ENCODE measurements at places on chromosomes 7 and 10. TPM values are rescaled to one million over a fixed set of nuclear protein-coding genes. Genes with fewer than 3 reads are reported as not detected.
A peak's percentile ranks its signal among the peaks of the same experiment; 100 is the strongest.

DNA sequence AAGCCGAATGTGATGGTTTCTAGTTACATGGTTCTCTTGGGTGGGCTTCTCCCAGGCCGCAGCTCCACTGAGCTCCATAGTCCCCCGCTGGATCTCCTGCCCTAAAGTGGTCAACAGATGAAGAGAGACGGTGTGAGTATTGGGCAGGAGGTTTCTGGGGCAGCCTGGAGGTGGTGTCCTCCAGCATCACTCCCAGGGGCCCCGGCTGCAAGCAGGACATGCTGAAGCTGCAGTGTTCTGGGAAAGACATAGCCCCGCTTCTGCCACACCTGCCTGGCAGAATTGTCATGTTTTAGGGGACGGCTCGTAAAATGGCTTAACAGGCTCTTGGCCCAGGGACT lies 40.4 kb downstream of the CALML3 start:
- no peak for DNase-seq

GRCh38 chr7:5578495-5578894 lies 154.9 kb upstream of the TNRC18 start:
- no peak for DNase-seq

DNA sequence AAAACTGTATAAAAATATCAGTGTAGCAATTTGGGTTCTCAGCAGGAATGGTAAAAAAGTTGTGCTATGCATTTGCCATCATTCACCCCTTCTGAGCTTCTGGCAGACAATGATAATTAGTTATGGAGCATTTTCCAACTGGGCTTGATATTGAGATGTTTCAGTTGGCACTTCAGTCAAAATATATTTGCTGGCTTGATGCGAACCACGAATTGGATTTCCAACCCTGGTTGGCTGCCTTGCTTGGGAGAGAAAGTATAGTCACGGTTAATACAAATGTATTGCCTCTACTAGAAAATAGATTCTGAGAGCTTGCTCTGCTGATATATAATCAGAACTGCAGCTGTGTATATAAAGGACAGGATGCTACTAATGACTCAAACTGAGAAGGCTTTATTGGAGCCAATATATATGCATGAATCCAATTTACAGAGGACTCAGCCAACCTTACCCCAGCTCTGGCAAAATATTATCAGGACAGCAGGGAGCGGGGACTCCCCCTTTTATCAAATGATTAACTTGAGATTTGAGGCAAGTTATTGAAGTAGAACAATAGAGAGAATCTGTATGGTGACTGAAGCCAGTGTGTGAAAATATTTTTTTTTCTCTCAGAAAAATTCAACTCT lies 219.8 kb upstream of the SMIM30 start:
- no peak for DNase-seq

The COBL gene
- not detected for total RNA-seq

The IRF5 gene
- total RNA-seq, result 6.7 TPM

The EIF4EBP2 gene
- total RNA-seq, result 68.7 TPM

DNA sequence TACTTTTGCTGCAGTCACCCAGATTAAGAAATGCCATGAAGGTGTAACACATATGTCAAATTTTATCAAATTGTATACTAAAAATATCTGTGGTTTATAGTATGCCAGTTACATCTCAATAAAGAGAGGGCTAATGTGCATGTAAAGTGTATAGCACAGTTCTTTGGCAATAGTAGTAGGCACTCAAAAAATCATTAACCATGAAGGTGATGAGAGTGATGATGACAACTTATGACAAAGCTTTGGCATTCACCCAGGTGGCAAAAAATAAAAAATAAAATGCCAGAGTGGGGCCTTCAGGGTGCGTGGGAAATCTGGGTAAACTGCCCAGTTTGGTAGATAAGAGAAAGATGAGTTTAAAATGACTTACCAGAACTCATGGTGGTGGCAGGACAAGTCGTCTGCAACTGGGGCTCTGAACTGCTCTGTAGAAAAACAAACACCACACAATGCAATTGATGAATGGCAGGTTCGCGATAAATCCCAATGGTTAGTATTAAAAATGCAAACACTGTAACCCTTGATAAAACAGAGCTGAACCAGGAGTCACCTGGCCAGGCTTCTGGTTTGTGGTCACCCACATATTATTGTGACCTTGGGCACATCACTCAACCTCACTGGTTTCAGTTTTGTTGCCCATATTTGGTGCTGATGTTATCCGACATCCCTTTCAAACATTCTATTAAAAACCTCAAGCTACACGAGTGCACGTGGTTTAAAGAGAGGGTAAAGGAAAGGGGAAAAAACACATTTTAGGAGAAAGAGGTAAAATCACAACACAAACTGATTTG lies 120.2 kb downstream of the SORBS1 start:
- DNase-seq, result peak; percentile 34

- DNase-seq, result no peak
Measured at GRCh38 chr7:108372618-108373017, 83.6 kb downstream of the NRCAM start.

DNA sequence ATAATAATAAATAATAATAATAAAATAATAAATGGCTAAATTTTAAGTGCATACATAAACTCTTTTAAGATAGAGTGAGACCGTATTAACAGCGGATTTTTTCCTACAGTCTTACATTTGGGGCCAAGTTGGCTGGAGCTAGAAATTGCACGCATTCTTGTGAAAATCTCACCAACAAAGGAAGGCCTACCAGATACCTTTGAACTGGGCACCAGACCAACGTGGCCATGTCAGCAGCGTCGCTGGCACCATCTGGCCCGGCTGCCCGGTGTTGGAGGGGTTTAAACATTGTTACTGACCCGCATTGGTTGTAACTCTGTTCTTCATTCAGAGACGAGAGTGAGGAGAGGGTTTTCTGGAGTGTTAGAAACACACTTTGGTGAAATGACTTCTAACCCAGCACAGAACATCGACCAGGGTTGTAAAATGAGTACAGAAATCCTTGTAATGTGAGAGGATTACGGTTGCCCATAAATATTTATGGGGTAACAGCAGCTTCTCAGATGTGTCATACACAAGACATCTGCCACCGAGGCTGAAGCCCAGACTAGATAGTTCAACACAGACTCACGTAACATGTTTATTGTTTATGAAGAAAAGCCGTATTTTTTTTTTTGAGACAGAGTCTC lies 34.6 kb upstream of the UNCX start:
- no peak for DNase-seq

GRCh38 chr7:159070431-159071148 lies 74.1 kb downstream of the VIPR2 start:
- DNase-seq, result peak; percentile 21

DNA sequence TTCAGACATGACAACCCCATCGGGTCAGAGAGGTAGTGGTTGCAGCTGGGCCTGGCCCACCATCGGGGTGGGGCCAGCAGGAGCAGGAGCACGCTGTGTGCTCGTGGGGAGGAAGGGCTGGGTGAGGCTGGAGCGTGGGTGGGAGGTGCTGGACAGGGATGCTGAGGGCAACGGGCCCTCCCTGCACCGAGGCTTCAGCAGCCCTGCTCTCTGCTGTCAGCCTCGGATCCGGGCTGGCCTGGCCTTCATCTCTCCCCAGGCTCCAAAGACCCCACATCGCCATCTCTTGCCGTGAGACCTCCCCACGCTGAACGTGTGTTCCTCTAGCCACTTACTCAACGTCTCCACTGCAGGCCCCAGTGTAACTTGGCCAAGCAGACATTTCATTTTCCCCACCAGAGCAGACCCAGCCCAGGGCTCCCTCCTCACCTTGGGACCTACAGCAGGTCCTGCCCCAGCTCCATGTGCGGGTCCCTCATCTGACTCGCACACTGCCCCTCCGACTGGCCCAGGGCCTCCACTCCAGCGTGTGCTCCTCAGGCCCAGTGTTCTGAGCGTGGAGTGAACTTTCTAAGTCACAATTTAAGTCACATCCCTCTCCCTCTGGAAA lies 462.4 kb downstream of the DNAJB6 start:
- no peak for DNase-seq

DNA sequence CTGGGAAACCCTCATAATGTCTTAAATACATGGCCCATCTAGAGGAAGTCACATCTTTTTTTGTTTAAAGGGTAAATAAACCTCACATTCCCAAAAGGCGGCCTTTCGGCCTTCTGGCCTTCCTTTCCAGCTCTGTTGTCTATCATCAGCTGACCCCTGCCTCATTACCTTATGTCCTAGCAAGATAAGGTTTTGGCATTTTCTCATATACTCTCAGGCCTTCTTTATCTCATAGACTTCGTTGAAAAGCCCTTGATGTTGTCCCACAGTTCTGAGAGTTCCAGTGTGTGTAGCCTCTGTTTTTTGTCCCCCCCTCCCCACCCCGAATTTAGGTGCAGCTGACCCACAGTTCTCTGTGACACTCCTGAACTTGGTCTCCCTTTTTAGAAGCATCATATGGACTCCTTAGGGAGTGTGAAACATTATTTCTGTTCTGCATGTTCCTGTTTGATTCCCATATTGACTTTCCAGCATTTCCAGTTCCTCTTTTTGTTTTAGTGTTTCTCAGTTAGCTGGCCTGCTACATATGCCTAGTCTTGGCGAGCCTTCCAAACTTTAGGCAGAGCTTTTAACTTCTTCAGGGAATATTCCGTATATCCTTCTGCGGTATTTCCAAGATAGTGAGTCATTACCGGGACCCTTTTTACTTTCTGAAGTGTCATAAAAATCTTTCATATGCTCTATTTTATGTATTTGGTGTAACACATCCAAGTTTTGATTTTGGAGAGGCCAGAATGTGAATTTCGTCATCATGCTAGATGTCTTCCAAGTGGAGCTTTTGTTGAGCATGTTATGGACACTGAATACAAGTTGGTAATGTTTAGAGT lies 138.5 kb downstream of the LRRC4 start:
- no peak for DNase-seq

DNA sequence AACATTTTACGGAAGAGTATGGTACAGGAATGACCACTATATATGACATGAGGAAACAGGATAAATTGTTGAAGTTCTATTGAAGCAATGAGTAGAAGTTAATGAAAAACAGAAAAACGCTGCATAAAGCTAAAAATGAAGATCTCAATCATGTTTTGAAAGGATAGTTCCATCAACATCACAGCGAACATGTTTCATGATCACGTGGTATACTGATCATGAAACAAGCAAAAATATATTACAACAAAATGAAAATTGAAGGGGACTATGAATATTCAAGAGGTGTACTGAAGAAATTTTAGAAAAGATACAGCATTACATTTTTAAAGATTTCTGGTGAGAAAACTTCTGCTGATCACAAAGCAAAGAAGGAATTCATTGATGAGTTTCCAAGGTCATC lies 45.9 kb upstream of the TAC1 start:
- no peak for DNase-seq

The ITIH5 gene
- total RNA-seq, result not detected

- DNase-seq, result no peak
Measured at GRCh38 chr10:77738496-77739158, 101.0 kb upstream of the KCNMA1 start.

The INSYN2A gene
- not detected for total RNA-seq

GRCh38 chr10:7161484-7162250 lies 249.2 kb downstream of the SFMBT2 start:
- DNase-seq, result no peak

The OLAH gene
- 1.2 TPM for total RNA-seq

The VAX1 gene
- not detected for total RNA-seq

The ZNF488 gene
- not detected for total RNA-seq

GRCh38 chr7:82345886-82346285 lies 97.7 kb downstream of the CACNA2D1 start:
- DNase-seq, result no peak

DNA sequence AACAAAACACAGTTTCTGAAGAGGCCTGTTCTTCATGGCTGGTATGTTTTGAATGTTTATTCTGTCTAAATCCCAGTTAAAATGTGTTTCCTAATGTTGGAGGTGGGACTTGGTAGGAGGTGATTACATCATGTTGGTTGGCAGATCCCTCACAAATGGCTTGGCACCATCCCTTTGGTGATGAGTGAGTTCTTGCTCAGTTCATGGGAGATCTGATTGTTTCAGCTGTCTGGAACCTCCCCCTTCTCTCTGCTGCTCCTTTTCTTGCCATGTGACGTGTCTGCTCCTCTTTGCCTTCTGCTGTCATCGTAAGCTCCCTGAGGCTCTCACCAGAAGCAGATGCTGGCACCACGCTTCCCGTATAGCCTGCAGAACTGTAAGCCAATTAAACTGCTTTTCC lies 383.6 kb upstream of the TPK1 start:
- no peak for DNase-seq

The NCAPG2 gene
- total RNA-seq, result 173 TPM

- no peak for DNase-seq
Measured at GRCh38 chr7:38777609-38778008, 131.4 kb downstream of the VPS41 start.

GRCh38 chr10:49074836-49075682 lies 40.3 kb downstream of the VSTM4 start:
- no peak for DNase-seq

DNA sequence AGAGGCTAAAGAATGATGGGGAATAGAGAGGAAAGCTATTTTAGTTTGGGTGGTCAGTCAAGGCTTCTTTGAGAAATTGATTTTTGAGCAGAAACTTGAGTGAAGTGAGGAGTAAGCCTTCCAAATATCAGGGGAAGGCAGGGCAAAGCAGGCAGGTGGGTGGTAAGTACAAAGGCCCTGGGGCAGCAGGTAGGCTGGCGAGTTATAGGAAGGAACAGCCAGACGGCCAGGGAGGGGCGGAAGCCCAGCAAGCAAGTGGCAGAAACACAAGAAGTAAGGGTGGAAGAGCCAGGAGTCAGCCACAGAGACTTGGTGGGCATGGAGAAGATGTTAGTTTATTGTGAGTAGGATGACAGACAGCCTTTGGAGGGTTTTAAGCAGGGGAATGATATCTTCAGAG lies 34.9 kb downstream of the VWA2 start:
- no peak for DNase-seq

GRCh38 chr7:91327346-91327745 lies 63.1 kb downstream of the FZD1 start:
- DNase-seq, result no peak

DNA sequence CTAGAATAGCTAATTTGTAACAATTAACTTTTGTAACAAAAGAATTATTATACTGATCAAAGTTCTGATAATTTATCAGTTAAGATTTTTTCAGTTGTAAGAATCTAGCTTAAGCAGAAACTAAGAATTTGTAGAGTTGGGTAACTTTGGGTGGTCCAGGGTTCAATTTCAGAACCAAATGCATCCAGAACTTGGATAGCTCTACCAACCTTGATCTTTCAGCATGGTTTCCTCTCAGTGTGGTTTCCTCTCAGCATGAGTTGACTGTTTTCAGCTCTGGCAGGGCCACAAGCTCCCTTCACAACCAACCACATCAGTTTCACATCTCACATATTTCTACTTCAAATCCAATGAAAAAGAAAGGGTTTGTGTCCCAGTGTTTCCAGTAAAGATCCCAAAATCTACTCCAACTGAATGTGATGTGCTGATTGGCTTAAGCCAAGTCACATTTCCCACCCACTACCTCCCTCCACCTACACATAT lies 3.3 kb upstream of the FAS start:
- peak; percentile 68 for DNase-seq
